Activated naive CD8-positive, alpha-beta T cell treated with anti-CD3 and anti-CD28 coated beads for 36 hours (primary cell): ENCODE measurements at places on chromosomes 13 and 19. TPM values are rescaled to one million over a fixed set of nuclear protein-coding genes. Genes with fewer than 3 reads are reported as not detected.

Gene LACC1
- 4.5 TPM for total RNA-seq

Gene SLC10A2
- not detected for total RNA-seq

Gene ICAM3
- total RNA-seq, result 79.6 TPM

Gene CDKN2D
- total RNA-seq, result 62.3 TPM

Gene TMC4
- total RNA-seq, result not detected

Gene CLIP3
- total RNA-seq, result 0.25 TPM

Gene ATP7B
- total RNA-seq, result 0.80 TPM

Gene AMER2
- not detected for total RNA-seq

Gene CAPS
- 2.6 TPM for total RNA-seq

Gene ELSPBP1
- not detected for total RNA-seq
